ENCODE measurements at places on chromosomes 13 and 19. TPM values are rescaled to one million over a fixed set of nuclear protein-coding genes. Genes with fewer than 3 reads are reported as not detected.

DNA sequence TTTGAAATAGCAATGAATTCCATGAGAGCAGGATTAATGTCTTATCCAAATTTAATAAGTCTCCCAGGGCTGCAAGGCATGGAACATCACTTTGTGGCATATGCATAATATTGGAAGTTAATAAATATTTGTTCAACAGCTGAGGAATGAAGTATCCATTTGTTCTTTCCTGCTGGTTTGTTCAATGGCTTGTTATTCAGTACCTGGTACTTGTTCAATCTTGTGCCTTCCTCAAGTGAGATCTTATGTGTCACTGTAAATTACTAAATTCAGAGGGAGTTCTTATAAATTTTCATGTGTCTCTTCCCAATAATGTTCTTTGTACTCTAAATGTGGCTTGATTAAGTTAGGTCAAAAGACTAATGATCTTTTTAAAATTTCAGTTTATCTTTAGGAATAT lies 1105.5 kb upstream of the SPRY2 start:
- no peak for DNase-seq

DNA sequence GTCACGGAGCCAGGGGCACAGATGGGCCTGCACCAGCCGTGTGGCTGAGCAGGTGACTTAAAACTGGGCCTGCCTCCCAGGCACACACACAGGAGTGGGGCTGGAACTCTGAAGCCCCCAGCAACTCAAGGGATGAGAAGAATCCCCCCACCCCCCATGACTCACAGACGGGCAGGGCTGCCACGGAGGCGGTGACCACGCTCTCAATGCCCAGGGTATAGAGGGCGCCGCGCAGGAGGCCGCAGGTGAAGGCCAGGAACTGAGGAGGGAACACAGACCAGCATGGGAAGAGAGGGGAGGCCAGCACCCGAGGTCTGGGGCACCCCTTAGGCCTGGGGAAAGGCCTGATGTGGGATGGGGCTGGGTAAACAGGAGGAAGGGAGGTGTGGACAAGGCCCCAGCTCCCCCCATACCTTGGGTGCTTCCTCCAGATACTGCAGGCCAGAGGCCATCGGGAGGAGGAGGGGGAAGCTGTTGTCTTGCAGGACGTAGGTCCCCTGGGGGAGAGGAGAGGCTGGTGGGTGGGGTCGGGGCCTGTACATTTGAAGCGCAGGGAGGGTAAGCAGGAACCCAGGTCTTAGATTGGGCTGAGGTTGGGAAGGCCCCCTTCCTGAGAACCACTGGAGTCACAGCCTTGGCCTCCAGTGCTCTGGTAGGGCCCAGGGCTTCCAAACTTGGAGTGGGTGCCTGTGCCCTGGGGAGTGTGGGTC lies 3.1 kb upstream of the NKPD1 start:
- no peak for DNase-seq

Gene CEACAM8
- total RNA-seq, result not detected

DNA sequence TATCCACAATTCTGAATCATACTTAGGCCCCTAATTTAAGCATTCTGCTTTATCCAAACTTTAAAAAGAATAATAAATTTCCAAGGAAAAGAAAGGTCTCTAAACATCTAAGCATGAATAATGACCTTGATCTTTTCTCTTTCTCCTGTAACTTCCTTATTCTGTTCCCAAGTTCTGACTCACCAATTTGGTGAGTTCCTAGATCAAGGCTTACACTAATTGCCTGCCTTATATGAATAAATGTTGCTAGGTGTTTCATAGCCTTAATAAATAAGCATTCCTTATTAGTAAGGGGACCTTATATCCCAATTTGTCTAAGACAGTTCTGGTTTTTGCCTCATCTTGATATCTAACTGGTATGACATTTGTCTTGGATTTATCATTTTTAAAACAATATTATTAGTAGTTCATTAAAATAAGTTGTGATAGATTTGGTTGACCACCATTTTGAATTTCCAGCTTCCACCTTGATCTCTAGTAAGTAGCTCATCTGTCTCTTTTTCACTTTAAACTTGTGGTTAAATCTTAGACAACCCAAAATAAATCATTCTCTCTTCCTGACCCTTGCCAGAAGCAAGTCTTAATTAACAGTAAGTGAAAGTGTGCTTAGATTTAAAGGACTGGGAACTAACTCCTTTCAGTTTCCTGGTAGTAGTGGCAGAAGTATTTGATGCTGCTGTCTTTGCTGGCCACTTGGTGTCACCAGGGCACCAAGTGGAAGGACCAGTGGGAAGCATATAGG lies 121.2 kb upstream of the MLNR start:
- DNase-seq, result no peak

- DNase-seq, result no peak
Measured at GRCh38 chr13:109121826-109122225, 492.4 kb downstream of the MYO16 start.

DNA sequence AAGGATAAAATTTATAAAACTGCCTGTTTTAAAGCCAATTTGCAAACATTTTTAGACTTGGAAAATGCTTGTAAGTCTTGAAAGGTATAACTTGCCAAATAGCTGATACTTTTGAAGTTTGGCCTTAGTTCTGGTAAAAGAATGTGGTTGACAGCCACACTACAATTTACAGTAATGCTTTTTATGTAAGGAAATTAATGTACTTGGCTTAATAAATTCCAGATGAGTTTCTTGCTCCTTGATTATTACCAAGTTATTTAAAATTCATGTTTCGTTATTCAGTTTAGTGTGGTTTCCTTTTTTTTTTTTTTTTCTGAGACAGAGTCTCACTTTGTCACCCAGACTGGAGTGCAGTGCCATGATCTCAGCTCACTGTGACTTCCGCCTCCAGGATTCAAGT lies 14.9 kb downstream of the LMO7 start:
- no peak for DNase-seq

Gene ZGLP1
- total RNA-seq, result 3.5 TPM

Gene NLRP11
- total RNA-seq, result not detected

GRCh38 chr19:19655641-19656343 lies 7.7 kb downstream of the ATP13A1 start:
- peak; percentile 59 for DNase-seq

GRCh38 chr19:1119475-1120217 lies 15.9 kb downstream of the GPX4 start:
- DNase-seq, result no peak

GRCh38 chr13:21043898-21044297 lies 17.5 kb downstream of the LATS2 start:
- DNase-seq, result no peak

GRCh38 chr13:32323912-32324311 lies 8.6 kb downstream of the BRCA2 start:
- no peak for DNase-seq

DNA sequence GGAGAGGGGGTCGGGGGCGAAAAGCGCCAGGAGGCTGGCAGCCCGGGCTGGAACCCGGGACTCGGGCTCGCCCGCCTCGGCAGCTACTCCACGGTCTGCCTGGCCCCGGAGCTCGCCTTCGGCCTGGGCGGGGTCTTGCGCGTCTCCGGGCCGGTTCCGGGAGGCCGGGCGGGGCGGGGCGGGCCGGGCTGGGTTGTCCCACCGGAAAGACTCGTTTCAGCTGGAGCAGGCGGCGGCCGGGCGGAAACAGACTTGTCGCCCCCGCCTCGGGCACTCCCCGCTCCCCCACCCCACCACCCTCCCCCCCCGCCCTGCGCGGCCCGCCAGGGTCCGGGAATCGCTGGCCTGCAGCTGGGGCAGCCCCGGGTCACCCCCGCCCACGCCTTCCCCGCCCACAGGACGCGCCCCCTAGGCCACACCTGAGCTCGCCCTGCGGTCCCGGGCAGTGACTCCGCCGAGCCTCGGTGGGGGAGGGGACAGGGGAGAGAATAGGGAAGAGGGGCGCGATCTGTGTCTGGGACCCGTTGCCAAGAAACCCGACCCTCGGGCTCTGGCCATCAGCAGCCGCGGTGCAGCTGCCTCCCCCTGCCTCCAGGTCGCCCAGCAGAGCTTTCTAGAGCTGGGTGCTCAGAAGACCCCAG lies 109.4 kb downstream of the KCTD15 start:
- DNase-seq, result peak; percentile 86

Gene ZFP82
- 4.0 TPM for total RNA-seq

- no peak for DNase-seq
Measured at GRCh38 chr13:33014291-33014690, 1.9 kb upstream of the KL start.

Gene TLE6
- not detected for total RNA-seq

DNA sequence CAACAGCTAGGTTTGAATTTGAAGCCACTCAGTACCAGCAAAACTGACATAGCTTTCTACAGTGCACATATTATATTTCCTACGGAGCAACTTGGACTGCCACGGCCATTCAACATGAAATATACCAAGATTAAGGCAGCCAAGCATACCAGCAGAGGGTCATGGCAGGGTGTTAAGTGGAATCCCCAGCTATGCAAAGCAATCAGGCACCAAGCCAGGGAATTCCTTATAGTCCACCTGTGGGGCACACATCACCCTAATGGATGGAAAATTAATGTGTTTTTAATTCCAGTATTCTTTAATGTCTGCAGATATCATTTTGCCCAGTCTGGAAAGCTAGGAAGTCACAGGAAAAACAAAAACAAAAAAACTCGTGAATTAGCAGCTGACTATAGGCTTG lies 1190.3 kb downstream of the EFNB2 start:
- no peak for DNase-seq

DNA sequence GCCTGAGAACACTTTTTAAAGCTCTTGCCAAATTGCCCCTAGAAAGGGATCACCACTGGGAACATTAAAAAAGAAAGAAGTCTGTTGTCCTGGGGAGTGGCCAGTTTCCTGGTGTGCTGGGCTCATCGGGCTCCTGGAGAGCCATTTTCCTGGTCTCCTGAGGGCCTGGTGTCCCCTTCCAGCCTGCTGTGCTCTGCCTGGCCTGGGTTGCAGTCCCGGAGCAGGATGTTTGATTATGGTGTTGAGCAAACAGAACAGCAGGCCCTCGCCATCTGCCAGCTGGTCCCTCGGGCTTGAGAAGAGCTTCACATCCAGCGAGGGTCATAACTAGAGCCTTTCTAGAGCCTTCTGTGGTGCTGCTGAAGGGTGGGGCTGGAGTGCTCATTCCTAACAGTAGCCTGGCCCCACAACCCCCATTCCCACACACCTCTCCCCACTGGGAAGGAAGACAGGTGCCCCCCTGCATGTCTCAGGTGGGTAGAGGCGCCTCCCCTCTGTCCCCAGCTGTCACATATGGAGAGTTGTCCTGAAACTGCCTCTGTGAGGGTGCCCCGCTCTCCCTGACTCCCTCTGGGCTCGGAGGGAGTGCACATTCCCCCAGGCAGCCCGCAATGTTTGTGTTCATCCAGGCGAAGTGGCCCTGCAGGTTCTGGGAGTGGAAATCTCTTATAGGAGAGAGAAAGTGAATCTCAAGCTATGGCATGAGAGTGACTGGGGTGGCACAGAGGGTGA lies 151.1 kb downstream of the SIPA1L3 start:
- DNase-seq, result no peak

Gene METTL21C
- not detected for total RNA-seq

DNA sequence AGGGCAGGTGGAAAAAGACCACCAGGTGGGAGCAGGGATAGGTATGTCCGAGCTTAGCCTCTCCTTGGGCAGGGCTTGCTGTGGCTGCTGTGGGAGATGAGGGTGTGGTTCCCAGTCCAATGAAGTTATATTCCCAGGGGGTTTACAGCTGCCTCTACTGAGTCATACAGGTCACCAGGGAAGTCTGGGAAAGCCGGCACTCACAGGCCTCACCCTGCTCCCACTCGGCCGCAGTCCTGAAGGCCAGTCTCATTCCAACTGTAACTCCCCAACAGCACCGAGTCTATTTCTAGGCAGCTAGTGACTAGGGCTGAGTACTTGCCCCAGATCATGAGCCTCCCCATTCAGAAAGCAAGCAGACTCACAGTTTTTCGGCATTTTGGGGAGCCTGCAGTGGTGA lies 77.1 kb downstream of the FNDC3A start:
- DNase-seq, result no peak

Gene DHDH
- not detected for total RNA-seq

GRCh38 chr19:44552324-44552723 lies 22.8 kb upstream of the CEACAM20 start:
- DNase-seq, result no peak

DNA sequence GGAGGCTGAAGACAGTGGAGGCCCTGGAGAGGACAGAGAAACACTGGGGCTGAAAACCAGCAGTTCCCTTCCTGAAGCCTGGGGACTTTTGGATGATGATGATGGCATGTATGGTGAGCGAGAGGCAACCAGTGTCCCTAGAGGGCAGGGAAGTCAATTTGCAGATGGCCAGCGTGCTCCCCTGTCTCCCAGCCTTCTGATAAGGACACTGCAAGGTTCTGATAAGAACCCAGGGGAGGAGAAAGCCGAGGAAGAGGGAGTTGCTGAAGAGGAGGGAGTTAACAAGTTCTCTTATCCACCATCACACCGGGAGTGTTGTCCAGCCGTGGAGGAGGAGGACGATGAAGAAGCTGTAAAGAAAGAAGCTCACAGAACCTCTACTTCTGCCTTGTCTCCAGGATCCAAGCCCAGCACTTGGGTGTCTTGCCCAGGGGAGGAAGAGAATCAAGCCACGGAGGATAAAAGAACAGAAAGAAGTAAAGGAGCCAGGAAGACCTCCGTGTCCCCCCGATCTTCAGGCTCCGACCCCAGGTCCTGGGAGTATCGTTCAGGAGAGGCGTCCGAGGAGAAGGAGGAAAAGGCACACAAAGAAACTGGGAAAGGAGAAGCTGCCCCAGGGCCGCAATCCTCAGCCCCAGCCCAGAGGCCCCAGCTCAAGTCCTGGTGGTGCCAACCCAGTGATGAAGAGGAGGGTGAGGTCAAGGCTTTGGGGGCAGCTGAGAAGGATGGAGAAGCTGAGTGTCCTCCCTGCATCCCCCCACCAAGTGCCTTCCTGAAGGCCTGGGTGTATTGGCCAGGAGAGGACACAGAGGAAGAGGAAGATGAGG lies 1.5 kb downstream of the PPP1R15A start:
- DNase-seq, result peak; percentile 65

GRCh38 chr13:29816715-29817114 lies 33.7 kb downstream of the UBL3 start:
- no peak for DNase-seq

DNA sequence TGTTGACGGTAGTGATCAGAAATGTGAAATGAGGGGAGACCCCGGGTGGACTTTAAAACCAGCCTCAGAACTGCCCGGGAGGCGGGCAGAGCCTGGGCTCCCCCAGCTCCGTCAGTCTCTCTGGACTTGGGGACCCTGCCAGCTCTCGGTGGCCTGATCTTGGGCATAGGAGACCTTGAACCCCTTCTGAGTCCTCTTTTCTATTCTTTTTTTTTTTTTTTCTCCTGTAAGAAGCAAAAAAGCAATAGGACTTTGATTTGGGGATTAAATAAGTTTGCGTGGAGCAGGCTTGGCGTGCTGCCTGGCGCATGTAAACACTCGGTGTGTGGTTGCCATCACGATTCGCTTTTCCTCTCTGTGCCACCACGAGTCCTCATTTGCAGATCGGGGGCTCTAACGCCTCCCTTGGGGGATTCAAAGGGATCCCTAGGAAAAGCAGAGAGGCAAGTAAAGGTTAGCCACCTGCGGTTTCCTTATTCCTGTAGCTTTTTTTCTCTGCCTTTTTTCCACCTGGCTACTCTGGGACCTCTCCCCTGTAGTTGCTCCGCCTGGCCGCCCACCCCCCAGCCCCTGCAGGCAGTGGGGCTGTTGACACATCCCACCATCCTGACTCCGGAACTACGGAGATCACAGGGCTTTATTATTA lies 1.3 kb downstream of the SAFB start:
- no peak for DNase-seq
